ENCODE measurements at places on chromosomes 3 and 15. TPM values are rescaled to one million over a fixed set of nuclear protein-coding genes. Genes with fewer than 3 reads are reported as not detected.

The ANKRD63 gene
- total RNA-seq, result not detected

The EFCAB12 gene
- total RNA-seq, result 0.36 TPM

The CACNA1D gene
- total RNA-seq, result 7.4 TPM

The SCG5 gene
- total RNA-seq, result 3.9 TPM

The KLHL6 gene
- 6.8 TPM for total RNA-seq

The CEP152 gene
- total RNA-seq, result 5.2 TPM

The ALS2CL gene
- 21.0 TPM for total RNA-seq

DNA sequence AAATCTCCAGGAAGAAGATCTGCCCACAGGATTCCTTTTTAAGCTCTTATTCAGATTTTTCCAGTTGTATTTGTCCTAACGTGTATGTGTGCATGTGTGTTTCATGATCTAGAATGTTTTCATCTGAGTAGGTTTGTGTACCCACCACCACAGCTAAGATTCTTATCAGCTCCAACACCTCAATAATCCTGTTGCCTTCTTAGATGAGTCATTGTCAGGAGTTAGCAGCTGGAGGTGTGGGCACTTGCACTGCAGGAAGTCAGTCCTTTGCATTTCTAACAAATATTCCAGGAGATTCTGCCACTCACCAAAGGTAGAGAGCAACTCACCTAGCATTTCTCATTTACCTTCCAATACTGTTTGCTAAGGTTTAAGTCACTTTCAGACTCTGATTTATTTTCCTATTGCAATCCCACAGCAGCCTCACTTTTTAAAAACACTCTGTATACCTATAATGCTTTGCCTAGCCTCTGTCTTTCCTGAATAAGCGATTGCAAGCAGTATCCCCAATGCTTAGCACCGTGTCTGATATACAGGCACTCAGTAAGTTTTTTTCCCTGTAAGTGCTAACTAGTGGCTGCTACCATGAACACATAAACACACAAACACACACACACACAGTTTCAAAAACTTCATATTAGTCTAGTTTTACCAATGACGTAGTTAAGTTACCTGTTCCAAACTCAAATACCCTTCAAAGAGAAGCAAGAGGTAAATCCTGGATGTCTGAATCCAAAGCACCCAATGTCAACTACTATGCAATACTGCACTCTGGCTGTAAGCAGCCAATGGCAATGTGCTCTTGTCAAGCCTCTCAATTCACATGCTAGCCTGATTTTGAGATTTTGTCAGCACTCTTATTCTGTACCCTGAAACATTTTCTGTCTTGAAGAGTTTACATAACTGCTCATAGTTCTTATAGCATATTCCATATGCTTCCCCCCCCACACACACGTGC is 713.5 kb upstream of the LMCD1 start:
- DNase-seq, result no peak
- no peak overlapping the region for H3K27ac ChIP-seq
- H3K4me3 ChIP-seq, result no peak overlapping the region
- no peaks in the 10 kb centered on the region for H3K36me3 ChIP-seq

GRCh38 chr3:121885386-121885785 is 8.8 kb upstream of the SLC15A2 start:
- H3K27me3 ChIP-seq, result no peaks in the 10 kb centered on the region
- H3K4me3 ChIP-seq, result no peak overlapping the region
- no peaks in the 10 kb centered on the region for H3K4me1 ChIP-seq
- H3K27ac ChIP-seq, result no peak overlapping the region

GRCh38 chr3:69033470-69033869 is 18.7 kb downstream of the TMF1 start:
- no peak overlapping the region for H3K4me3 ChIP-seq
- no peak for DNase-seq
- H3K27ac ChIP-seq, result no peak overlapping the region
- H3K4me1 ChIP-seq, result no peaks in the 10 kb centered on the region

DNA sequence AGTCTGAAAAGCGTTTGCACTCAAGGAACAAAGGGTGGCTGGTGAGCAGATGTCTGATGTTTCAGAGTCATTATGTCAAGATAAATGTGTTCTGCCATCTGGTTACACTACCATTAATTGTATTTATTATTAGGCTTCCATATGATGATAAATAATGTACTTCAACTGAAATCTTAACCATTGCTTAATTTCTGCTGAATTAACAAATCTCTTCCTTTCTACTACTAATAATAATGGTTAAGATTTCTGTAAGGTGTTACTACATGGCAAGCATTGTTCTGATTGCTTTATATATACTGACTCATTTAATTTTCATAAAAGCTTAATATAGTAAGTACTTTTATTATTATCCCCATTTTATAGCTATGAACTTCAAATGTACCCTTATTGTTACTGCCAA is 68.4 kb upstream of the GALNT15 start:
- no peak for DNase-seq
- H3K4me1 ChIP-seq, result peaks cover 2% of the 10 kb centered on the region
- H3K4me3 ChIP-seq, result no peak overlapping the region
- H3K27ac ChIP-seq, result no peak overlapping the region

- no peak overlapping the region for H3K4me3 ChIP-seq
- no peaks in the 10 kb centered on the region for H3K27me3 ChIP-seq
- DNase-seq, result no peak
- H3K36me3 ChIP-seq, result no peaks in the 10 kb centered on the region
- H3K4me1 ChIP-seq, result peaks cover 3% of the 10 kb centered on the region
Observed at GRCh38 chr3:106530367-106530766, 661.6 kb upstream of the CBLB start.

DNA sequence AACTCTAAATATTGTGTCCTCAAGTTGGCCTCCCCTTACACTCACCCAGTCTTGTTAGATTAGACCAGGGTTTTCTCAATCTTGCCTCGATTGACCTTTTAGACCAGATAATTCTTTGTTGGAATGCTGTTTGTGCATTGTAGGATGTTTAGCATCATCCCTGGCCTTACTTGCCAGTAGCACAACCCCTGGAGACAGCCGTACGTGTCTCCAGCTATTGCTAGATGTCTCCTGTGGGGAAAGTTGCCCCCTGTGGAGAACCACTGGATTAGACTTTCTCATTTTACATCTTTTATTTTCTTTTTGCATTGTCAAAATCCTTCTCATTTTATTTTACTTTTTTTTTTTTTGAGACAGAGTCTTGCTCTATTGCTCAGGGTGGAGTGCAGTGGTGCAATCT is 2.2 kb downstream of the WDR6 start:
- H3K27me3 ChIP-seq, result no peaks in the 10 kb centered on the region
- no peak overlapping the region for H3K4me3 ChIP-seq
- no peaks in the 10 kb centered on the region for H3K4me1 ChIP-seq
- H3K36me3 ChIP-seq, result no peaks in the 10 kb centered on the region

DNA sequence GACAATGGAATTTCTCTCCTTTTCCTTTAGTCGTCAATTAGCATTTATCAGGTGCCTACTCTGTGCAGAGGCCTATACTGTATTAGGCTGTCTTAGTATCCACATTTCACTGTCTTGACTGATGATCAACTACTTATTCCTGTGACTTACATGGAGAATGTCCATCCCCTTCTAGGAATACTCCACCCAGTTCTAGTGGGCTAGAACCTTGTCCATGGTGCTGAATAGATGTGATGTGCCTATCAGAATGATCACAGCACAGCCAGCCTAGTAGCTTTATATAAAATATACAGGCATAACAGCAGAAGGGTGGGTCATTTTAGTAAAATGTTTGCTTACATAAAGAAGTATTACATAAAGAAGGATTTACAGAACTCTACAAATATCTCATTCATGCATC is 621.4 kb downstream of the PDCD6IP start:
- DNase-seq, result no peak
- H3K27ac ChIP-seq, result no peak overlapping the region
- no peaks in the 10 kb centered on the region for H3K4me1 ChIP-seq

DNA sequence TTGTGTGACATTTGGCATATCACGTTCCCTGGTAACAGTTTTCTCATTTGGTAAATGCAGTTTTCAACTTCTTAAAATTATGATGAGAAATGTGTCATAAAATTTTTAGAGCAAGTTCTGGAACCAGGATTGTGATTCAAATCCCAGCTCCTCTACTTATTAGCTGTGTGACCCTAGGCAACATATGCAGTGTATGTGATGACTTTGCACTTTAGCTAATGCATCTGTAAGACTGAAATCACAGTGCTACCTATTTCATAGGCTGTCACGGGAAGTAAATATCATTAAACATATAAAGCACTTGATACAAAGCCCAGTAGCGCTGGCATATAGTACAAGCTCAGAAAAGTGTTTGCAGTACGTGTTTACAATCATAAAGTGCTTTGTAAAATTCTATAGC is 419.4 kb downstream of the GRM7 start:
- no peaks in the 10 kb centered on the region for H3K36me3 ChIP-seq
- no peak overlapping the region for H3K27ac ChIP-seq
- H3K27me3 ChIP-seq, result no peaks in the 10 kb centered on the region
- DNase-seq, result no peak
- H3K4me3 ChIP-seq, result no peak overlapping the region

GRCh38 chr15:46941241-46941640 is 776.1 kb upstream of the SEMA6D start:
- peaks cover 3% of the 10 kb centered on the region for H3K4me1 ChIP-seq
- no peak for DNase-seq
- H3K36me3 ChIP-seq, result no peaks in the 10 kb centered on the region
- H3K4me3 ChIP-seq, result no peak overlapping the region

DNA sequence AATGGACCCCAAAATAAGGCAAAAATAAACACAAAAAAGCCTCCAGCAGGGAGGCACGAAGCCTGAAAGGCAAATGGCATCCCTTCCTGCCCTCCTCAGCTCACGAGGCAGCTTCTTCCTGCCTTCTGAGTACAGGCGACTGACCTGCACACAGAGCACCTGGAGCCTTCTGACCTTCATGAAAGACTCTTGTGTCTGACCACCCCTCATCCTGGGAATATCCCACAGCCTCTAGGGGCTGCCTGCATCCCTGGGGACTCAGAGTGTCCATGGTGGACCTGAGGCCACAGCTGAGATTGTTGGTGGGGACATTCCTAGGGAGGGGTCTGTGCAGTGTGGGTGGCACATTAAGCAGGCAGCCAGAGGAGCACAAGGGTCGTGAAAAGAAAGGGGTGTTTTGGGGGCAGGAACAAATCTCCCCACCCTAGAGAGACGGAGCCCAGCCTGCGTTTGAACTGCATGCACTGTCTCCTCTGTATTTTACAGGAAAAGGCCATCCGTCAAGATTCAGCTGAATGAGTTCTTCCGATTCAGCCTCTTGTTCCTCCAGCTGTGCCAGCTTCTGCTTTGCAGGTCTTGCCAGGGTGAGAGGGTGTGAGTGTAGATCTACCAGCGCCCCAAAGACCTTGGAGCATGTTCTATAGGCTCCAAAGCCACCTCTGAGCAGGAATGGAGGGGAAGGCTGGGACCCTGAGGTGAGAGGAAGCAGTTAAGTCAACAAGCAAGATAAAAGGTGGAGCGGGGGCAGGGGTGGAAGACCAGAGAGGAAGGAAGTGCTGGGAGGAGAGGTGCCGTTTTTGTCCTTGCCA is 80.4 kb upstream of the MEF2A start:
- no peak for DNase-seq
- H3K27ac ChIP-seq, result peak overlapping the region; percentile 60
- H3K36me3 ChIP-seq, result no peaks in the 10 kb centered on the region
- no peak overlapping the region for H3K4me3 ChIP-seq
- H3K4me1 ChIP-seq, result no peaks in the 10 kb centered on the region

DNA sequence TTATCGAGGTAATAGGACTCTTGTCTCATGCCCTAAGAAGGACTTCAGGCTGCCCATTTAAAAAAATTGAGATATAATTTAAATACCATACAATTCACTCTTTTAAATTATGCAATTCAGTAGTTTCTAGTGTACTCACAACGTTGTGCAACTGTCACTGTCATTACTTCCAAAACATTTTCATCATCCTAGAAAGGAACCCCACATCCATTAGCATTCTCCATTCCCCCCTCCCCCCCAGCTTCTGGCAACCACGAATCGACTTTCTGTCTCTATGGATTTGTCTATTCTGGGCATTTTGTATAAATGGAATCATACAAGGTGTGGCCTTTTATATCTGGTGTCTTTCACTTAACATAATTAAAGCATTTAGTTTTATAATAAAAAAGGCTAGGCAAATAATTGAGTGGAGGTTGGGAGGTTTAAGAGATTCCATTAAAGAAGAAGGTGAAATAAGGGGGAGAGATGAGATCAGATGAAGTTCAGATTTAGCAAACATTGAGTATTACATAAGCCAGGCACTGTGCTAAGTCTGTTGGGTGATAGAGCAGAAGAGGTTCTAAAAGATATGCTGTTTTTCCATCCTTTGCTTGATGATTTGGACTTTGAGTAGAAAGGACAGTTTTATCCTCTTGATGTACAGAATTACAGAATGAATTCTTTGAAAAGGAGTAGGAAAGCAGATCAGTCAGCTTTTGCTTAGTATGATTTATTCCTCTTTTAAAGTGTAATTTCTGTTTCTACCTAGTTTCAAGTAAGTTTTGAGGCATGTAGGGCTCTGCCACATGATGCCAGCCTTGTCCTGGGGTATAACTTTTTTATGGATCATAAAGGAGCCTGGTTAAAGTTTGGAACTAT is 36.3 kb downstream of the UBE2E2 start:
- H3K27ac ChIP-seq, result no peak overlapping the region
- no peak for DNase-seq
- H3K36me3 ChIP-seq, result no peaks in the 10 kb centered on the region
- H3K4me3 ChIP-seq, result no peak overlapping the region
- no peaks in the 10 kb centered on the region for H3K4me1 ChIP-seq

DNA sequence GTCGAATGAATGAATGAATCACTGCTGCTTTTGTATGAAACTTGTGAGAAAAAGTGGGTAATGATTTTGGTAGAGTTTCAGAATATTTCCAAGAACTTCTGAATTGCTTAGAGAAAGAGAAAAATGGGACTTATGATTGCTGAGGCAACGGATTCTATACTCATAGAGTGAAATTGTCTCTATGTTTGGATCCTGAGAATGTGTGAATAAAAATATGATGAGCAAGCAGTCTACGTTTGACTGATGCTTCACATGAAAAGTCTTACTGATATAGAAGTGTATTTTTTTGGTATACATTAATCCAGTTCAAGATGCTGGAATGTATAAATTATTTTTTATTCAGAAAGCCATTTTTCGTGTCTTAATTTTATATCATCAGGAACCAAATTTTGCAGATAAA is 441.1 kb downstream of the NLGN1 start:
- H3K4me1 ChIP-seq, result no peaks in the 10 kb centered on the region
- DNase-seq, result no peak
- no peaks in the 10 kb centered on the region for H3K36me3 ChIP-seq
- no peaks in the 10 kb centered on the region for H3K27me3 ChIP-seq

DNA sequence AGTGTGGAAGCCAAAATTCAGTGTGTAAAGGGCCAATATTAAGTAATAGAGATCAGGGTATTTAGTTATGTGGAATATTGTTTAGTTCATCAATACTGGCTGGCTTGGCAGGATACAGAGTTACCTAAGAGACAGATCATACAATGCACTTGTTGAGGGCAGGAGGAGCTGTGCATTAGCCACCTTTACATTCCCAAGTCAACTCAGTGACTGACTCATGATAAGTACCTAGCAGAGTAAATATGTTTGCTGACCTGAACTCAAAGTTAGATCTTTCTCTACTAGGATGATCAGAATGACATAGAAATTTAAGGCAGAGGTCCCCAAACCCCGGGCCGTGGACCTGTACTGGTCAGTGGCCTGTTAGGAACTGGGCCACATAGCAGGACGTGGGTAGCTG is 3.5 kb upstream of the ABHD17C start:
- no peaks in the 10 kb centered on the region for H3K4me1 ChIP-seq
- H3K4me3 ChIP-seq, result no peak overlapping the region
- no peaks in the 10 kb centered on the region for H3K36me3 ChIP-seq
- no peaks in the 10 kb centered on the region for H3K27me3 ChIP-seq
